ENCODE measurements at places on chromosomes 5 and 9.

DNA sequence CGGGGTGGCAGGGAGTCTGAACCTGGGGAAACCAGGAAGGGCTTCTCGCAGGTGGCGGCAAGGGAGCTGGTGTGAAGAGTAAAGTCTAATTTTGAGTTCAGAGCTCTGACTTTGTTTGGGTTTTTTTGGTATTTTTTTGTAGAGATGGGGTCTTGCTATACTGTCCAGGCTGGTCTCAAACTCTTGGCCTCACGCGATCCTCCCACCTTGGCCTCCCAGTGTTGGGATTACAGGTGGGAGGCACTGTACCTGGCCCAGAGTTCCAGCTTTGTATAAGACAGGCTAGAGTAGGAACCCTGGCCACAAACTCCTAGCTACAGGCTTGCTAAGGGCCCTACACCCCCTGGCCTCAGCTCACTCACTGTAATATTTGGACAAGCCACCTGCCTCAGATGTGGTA lies 105.1 kb upstream of the SARDH start:
- no peak for DNase-seq

DNA sequence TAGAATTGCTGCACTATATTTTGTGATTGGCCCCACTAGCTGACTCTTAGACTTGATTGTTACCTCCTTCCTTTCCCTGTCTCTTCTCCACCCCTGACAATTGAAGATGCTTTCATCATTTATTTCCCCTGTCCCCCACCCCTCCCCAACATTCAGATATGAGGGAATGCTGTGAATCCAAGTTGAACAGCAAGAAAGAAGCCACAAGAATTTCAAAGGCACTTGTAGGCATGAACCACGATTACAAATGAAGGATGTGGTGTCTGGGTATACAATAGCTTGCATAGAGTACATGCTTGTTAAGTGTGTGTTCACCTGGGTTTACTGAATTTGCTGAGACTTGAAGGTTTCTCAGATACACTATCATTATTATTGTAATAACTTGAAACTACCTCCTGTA lies 78.3 kb upstream of the TRIO start:
- no peak for DNase-seq

DNA sequence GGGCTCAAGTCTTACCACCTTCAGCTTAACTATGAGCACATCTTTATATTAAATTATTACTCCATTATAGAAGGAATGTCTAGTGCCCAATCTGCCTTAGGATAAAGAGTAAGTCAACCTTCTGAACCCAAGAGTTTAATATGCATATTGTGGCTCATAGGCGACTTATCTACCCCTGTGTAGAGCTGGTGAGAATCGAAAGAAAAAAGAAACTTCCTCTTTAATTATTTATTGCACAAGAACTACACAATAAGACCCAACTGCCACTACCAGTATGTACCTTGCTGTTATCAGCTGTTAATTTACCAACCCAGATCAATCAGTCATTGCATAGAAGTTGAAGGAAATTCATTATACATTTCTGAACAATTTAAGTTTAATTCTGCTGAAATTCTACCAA lies 329.1 kb upstream of the SLC24A2 start:
- no peak for DNase-seq

GRCh38 chr5:113680534-113680933 lies 167.0 kb downstream of the YTHDC2 start:
- no peak for DNase-seq

DNA sequence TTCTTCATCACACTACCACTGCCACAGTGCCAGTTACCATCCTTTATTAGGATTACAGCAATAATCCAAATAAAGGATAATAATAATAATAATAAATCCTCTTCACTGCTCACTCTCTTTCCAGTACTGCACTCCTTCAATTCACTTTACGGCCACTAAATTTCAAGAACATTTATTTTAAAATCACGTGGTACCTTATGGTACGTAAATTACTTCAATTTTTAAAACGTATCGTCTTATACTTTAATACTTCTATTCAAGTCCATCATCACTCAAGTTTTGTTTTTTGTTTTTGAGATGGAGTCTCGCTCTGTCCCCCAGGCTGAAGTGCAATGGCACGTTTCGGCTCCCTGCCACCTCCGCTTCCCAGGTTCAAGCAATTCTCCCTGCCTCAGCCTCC lies 36.5 kb downstream of the PTBP3 start:
- DNase-seq: no peak

DNA sequence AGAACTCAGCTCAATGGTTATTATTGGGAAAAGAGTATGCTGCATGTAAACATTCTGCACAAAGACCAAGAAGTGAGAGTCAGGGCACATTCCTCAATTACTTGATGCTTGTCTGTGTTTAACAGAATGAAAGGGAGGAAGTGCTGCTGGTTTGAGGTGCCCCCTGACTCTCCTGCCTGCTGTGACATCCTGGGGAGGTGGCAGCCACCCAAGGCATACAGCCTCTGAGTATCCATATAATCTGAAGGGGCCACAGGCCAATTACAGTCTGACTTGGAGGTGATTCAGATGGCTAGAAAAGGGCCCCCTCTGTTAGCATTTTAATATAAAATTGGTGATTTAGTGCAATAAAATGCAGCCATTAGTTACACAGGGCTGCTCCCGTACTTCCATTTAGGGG lies 313.8 kb downstream of the ASTN2 start:
- DNase-seq: no peak

GRCh38 chr5:158378931-158379330 lies 520.0 kb upstream of the CLINT1 start:
- no peak for DNase-seq

GRCh38 chr5:137845472-137845871 lies 22.2 kb upstream of the MYOT start:
- no peak for DNase-seq

GRCh38 chr5:69038539-69038938 lies 55.3 kb upstream of the SLC30A5 start:
- no peak for DNase-seq

DNA sequence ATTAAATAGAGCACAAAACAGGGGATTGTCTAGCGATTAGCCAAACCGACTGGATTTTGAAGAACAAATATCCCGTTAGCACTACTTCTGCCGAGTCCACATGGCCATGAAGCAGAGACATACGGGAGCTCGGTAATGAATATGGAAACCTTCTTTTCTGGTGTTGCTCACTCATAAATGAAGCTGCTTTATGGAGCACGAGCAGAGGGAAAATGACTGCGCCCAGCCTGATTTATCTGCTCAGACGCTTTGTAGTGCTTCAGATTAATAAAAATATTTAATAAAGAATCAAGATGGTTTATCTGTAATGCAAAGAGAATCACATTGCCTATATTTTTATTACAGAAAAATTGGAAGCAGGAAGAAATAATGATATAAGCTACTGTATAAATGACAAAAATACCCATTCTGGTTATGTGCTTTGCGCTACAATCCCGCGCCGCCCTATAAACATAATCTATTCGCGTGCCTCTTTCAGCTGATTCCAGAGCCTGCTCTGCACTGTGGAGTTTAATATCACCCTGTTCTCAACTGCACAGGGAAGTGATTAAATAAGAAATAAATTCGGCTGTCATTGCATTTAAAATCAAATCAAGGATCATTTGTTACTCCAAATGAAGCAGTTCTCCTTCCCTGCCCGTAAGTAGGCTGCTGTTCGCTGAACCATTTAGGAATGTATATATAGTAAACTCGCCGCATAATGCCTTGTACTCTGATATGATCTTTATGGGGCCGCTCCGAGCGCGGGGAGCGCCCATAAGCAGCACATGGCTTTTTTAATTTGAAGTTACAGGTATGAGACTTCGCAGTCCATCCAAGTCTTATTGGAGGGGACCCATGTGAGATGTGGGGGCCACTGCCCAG lies 22.3 kb upstream of the UBAC1 start:
- no peak for DNase-seq

DNA sequence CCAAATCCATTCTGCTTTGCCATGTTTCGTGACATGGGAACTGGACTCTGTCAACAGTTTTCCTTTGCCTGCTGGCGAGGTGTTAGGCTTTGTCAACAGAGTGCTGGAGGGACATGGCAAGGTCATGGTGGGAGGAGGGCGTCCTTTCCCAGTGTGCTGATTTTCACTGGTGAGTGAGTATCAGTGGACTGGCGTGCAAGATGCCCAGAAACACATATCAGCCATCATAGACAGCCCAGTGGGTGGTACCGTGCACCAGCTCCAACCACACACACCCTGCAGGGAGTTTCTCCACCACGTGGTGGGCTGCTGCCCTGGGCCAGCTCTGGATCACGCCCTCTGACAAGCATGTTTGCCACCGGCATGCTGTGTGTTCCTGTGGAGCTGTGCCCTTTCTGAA lies 50.0 kb upstream of the ABL1 start:
- no peak for DNase-seq

DNA sequence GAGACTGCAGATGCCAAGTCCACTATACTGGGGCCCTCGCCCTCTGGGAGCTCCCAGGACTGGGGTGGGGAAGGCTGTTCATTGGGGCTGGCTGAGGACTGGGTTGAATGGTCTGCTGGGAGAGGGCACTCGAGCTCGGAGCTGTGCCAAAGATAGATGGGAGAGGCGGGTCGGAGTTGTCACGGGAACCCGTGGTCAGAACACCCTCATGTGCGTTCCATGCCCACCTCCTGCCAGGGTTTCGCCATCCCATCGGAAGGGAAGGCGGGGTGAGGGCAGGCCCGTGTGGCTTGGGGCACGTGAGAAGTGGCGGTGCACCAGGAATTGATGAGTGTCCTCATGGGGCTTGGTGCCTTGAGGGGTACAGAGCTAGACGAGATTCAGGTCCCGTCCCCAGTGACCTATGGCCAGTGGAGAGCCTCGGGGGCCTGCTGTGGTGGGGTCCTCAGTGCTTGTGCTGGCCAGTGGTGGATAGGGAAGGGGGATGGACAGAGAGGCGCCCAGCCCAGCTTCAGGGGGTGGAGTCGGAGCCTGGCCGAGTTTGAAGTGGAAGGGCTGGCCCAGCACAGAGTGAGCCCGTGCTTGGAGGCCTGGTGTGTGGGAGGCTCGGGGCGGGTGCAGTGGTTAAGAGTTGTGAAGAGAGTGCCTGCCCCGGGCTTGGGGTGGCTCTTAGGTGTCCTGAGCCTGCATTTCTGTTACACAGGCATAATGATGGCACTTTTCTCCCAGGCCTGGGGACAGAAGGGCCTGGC lies 4.3 kb downstream of the CACFD1 start:
- no peak for DNase-seq

DNA sequence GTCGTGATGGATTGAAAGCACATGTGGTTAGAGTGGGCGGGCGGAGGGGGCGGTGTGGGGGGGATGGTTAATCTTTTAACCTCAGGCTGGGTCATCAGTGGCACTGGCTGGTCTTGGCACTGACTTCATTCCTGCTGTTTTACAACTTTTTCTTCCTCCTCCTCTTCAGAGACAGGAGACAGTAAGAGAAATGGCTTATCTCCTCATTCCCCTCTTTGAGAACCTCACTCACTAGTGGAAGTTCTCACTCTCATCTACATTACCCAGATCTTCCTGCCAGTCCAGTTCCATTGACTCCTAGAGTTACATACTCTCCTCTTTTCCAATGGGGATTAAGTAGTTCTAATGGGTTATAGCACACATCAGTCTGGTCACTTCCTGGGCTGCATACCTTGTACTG lies 42.3 kb upstream of the PPP1R26 start:
- DNase-seq: no peak

GRCh38 chr5:79229357-79230174 lies 6.4 kb upstream of the JMY start:
- no peak for DNase-seq

GRCh38 chr5:158451993-158452672 lies 593.2 kb upstream of the CLINT1 start:
- no peak for DNase-seq

- DNase-seq: no peak
Observed at GRCh38 chr9:27468462-27469110, 55.5 kb upstream of the IFNK start.

GRCh38 chr5:150670948-150671310 lies 9.9 kb downstream of the MYOZ3 start:
- no peak for DNase-seq

DNA sequence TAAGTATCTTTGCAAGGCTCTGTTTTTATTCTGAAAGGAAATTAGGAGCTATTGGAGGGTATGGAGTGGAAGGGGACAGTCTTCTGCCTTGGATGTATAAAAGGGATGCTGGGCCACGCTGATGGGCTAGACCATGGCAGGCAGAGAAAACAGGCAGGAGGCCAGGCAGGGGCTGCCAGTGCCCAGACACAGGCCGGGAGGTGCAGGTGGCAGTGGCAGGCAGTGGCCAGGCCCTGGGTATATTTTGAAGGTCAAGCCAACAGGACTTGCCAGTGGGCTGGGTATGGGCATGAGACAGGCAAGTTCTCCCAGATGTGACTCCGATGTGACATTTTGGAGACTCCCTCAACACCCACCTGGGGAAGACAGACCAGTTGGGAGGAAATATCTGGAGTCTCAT lies 131.9 kb downstream of the KCNIP1 start:
- no peak for DNase-seq

- no peak for DNase-seq
Observed at GRCh38 chr5:132479111-132479951, 11.2 kb downstream of the IRF1 start.

Measured in stimulated activated CD8-positive, alpha-beta memory T cell treated with anti-CD3 and anti-CD28 coated beads, Interleukin-4, amount 100 ng/mL, for 1 hour (primary cell).